HEK293T (cell line): ENCODE measurements at places on chromosomes 7 and 10.

DNA sequence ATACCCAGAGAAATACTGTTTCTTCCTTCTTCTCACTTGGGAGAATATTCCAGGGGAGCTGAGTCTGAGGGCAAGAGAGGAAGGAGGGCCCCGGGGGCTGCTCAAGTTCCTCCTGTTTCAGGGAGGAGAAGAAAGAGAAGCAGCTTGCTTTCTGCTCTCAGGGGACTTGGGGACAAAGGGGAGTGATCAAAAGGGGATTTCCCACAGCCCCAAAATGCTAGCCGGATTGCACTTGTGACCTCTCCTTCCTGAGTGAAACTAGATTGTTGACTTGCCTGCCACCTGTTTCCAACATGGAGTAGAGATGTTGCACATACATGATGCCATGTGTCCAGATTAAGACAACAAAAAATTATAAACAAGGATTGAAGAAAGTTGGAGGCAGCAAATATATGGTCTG, 28.7 kb upstream of the PDCD4 start:
- DNase-seq, result no peak

- no peak for DNase-seq
These were observed 57.1 kb upstream of the ANKRD1 start for GRCh38 chr10:90977855-90978486.

- no peak for DNase-seq
These were observed 313.6 kb upstream of the ZMIZ1 start for GRCh38 chr10:78755063-78755701.

GRCh38 chr7:33986951-33987947, 81.9 kb downstream of the BMPER start:
- no peak for DNase-seq

DNA sequence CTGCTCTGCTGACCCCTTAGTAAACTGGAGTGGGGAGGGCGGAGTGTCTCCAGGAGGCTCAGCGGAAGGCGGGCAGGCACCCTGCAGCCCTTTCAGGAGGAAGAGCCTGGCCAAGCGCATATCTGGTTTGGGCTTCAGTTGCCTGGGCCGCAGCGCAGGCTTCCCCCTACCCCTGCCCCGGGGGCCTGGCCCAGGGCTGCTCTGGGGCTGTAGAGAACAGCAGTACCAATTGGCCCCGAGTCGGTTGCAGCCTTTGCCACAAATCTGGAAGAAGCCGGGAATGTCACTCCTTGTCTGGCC, 28.1 kb upstream of the JAKMIP3 start:
- no peak for DNase-seq

- no peak for DNase-seq
These were observed 470.7 kb downstream of the DNAJB6 start for GRCh38 chr7:157807510-157807909.

DNA sequence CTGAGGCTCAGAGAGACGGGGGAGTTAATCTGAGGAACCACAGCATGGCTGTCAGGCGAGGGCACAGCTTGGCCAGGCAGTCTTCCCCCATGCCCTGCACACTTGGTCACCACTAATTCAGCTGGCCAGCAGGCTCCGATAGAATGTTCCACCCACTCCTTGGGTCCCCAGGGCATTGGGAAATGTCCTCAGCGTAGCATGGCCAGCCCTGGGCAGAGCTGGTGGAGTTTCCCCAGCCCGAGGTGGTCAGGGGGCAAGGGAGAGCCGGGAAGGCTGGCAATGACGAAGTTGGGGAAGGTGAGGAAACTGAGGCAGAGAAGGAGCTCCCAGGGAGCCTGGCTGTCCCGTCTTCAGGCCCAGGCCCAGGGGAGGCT, 12.1 kb upstream of the GRIFIN start:
- no peak for DNase-seq

DNA sequence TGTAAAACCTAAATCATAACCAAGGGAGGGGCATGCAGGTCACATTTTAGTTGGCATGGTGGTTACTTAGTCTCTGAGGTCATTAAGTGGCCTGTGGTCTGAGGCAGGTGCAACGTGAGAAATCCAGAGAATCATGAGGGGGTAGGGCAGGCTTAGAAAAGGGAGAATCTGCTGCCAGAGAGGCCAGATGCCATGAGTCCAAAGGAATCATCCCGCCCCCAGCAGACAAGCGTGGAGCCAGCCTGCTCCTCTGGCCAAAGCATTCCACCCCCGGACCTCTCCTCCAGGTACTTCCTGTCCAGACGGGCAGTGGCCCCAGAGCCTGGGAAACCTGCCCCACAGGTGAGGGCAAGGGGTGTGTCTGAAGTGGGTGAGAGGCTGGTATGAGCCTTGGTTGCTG, 196.4 kb upstream of the ZNF32 start:
- DNase-seq, result no peak

GRCh38 chr7:2613931-2614600, 17.7 kb upstream of the TTYH3 start:
- no peak for DNase-seq

DNA sequence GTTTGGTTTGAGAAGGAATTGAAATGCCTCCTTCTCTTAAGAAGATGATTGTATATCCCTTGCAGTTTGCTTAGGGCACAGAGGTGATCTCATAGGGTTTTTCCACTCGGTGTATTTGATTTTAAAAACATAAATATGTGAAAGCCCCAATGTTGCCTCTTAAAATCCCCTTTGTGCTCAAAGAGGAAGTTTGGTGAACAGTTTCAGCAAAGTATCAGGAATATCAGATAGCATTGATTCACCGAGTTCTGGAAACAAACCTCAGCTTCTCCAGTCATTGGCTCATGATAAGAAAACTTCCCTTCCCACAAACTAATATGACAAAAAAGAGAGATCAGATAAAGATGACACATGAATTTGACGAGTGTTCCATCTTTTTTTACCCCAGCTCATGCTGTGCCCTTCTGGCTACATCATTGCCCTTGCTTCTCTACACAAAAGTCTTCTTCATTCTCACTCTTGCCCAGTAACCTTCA, 20.1 kb upstream of the SMNDC1 start:
- no peak for DNase-seq

GRCh38 chr7:134613623-134614347, 32.9 kb upstream of the BPGM start:
- DNase-seq, result no peak

- no peak for DNase-seq
These were observed 743 bp downstream of the RBM17 start for GRCh38 chr10:6089334-6090219.

DNA sequence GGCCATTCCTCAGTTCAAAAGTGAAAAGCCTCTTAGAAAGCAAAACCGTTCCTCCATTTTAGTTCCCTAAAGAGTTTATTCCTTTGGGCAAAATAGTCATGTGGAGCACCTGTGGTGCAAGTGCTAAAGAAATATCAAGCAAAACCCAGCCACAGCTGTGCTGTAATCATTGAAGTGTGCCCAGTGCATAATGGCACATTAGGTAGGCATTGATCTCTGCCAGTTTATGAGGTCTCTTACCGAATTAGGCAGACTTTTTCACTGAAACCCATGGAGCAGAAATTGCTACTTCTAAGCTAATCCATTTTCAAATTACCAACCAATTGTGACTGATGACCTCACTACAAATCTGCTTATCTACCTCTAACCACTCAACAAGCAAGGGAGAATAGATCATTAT, 97.2 kb upstream of the SEMA3A start:
- no peak for DNase-seq

GRCh38 chr7:7323352-7323751, 141.0 kb downstream of the C1GALT1 start:
- DNase-seq, result no peak

DNA sequence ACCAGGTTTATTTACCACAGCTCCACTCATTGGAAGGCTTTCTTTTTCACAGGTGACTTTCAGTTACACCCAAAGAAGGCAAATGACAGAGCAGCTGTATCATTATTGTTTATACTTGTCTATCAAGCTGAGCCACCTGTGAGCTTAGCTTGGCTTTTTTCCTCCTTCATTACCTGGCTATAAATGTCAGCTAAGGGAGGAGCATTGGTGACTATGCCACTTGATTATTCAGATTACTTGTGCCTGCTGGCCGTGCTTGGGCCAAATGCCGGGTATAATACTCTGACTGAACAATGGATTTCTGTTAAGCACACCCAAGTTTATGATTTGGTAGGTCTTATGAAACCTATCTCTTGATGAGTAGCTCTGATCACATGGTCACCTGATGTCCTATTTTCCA, 9.9 kb upstream of the GNAT3 start:
- DNase-seq, result no peak

- DNase-seq, result no peak
These were observed 69.0 kb downstream of the DENND2A start for GRCh38 chr7:140571538-140572122.

DNA sequence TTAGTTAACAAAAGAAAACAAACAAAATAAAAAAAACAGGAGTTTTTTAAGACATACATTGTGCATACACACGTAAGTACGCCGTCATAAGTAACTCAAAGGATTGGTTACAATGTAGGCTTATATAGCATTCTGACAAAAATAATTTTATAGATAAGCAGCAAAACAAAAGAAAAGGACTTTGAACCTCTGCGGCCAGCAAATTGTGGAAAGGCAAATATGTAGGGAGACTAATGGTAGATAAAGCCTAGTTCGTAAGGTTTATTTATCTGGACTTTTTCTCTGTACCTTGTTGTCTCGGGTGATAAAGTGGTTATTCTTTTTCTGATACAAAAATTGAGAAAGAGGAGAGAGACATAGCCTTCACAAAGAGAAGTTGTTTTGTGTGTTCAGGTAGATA, 891.9 kb downstream of the CNTNAP2 start:
- DNase-seq, result no peak

GRCh38 chr10:75334720-75335119, 66.8 kb downstream of the ZNF503 start:
- DNase-seq, result no peak

DNA sequence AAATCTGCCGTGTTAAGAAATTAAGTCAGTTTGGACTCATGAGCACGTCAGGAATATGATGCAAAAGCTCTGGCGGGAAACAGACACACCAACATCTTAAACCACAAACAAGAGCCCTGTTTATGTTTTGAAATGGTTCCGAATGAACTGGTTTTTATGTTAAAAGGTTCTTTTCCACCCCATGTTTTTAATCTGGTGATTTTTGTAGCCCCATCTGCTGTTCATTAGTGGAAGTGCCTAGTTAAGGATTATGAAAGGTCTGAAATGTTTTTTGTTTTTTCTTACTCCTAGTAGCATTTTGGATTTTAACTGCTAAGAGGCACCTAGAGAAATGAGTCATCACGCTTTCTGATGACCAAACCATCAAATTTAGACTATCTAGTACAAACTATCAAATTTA, 404.1 kb upstream of the MKI67 start:
- no peak for DNase-seq
